ENCODE measurements at places on chromosomes 5 and 9. TPM values are rescaled to one million over a fixed set of nuclear protein-coding genes. Genes with fewer than 3 reads are reported as not detected.

The C9orf153 gene
- 0.41 TPM for total RNA-seq

The TTC39B gene
- 8.9 TPM for total RNA-seq

DNA sequence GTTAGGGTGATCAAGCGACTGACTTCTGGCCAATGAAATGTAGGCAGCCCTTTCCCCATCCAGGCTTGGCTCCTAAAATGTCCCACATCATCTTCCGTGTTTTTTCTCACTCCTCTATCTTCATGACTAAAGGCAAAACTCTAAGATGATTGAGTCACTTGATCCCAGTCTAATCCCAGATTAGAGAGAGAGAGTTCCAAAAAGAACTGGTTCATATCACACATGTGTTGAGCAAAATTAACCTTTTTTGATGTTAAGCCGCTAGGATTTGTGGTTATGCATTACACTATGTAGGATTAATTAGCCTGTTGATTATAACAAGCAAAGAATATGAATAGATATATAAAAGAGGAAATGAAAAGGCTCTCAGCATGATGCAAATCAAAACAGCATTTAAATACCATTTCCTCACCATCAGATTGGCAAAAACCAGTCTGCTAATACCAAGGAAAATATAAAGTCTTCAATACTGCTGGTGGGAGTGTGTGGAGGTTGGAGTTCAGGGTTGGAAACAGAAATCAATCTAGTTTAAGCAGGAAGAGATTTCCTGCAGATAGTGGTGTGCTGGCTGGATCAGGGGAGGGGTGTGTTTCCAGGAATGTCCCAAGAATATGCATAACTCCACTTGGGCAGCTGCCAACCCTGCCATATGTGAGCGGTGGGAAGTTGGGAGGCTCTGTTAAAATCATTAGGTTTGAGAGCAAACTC, 187.6 kb upstream of the S1PR3 start:
- no peak overlapping the region for H3K27ac ChIP-seq
- no peak for DNase-seq
- H3K27me3 ChIP-seq, result peaks cover 27% of the 10 kb centered on the region
- H3K36me3 ChIP-seq, result no peaks in the 10 kb centered on the region

DNA sequence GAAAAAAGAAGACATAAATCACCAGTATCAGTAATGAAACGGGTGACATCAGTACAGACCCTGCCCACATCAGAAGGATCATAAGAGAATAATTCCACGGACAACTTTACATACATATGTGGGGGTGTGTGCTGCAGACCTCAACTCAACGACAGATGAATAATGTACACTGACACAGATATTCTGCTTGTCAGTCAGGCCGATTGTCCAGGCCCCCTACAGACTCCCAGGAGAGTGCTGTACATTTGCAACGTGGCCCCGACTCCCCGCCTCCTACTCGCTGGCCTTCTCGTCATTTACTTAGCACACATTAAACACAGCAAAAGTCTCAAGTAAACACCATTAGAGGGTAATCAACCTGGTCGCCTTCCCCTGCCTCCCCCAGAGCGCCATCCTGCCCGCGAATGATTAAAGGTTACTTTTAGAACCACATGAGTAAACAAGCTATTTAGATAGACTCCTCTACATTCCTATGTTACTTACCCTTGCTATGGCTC, 3.5 kb upstream of the TMED9 start:
- H3K27ac ChIP-seq, result no peak overlapping the region
- no peak overlapping the region for H3K4me3 ChIP-seq
- peaks cover 16% of the 10 kb centered on the region for H3K4me1 ChIP-seq
- H3K27me3 ChIP-seq, result peaks cover 31% of the 10 kb centered on the region
- H3K36me3 ChIP-seq, result peaks cover 15% of the 10 kb centered on the region

DNA sequence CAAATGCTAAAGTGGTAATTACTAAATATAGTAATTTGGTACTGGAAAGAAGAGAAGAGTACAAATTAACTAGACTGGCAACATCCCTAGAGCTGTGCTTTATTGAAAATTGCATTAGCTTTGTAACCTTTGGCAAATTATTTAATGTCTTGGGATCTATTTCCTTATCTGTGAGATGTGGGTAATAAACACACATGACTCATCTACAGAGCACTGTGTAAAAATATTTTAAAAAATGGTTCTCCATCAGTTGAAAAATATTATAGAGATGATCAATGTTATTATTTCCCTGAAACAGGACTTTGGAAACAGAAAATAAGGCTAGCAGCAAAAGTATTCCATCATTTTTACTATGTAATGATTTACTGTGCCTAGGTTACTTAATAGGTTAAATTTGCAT, 1698.8 kb upstream of the CDH9 start:
- no peaks in the 10 kb centered on the region for H3K4me1 ChIP-seq
- no peak for DNase-seq
- no peak overlapping the region for H3K27ac ChIP-seq
- H3K27me3 ChIP-seq, result no peaks in the 10 kb centered on the region
- no peak overlapping the region for H3K4me3 ChIP-seq
- H3K36me3 ChIP-seq, result no peaks in the 10 kb centered on the region

DNA sequence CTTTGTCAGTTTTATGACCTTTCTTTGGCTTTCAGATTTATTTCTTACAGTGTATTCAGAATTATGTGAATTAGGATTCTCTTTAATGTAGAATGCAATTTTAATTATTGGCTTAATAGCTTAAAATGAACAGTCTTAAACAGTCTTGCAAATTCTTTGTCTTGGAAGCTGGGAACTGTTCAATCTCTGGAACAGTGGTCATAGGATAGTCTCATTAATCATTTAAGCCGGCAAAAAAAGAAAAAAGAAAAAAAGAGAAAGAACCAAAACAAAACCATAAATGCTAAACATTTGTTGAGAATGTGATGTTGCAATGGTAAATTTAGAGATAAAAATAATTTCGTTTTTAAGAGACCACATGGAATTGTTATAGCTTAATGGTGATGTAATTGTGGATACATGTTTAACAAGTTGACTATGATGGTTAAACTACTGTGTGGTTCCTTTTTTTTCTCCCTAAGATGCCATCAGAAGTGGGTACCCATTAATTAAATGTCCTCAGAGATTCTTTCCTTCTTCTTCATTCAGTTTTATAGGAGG, 61.6 kb downstream of the NNT start:
- no peak overlapping the region for H3K4me3 ChIP-seq
- no peaks in the 10 kb centered on the region for H3K4me1 ChIP-seq
- peaks cover 77% of the 10 kb centered on the region for H3K36me3 ChIP-seq
- no peak overlapping the region for H3K27ac ChIP-seq
- DNase-seq, result no peak

GRCh38 chr9:109179801-109180523, 12.9 kb upstream of the FRRS1L start:
- H3K27ac ChIP-seq, result no peak overlapping the region
- peaks cover 15% of the 10 kb centered on the region for H3K27me3 ChIP-seq
- no peak overlapping the region for H3K4me3 ChIP-seq

- no peak for DNase-seq
- H3K27ac ChIP-seq, result no peak overlapping the region
- H3K36me3 ChIP-seq, result no peaks in the 10 kb centered on the region
- no peaks in the 10 kb centered on the region for H3K4me1 ChIP-seq
These were observed 989.8 kb downstream of the TLE1 start for GRCh38 chr9:80699511-80699998.

- no peaks in the 10 kb centered on the region for H3K27me3 ChIP-seq
- no peak for DNase-seq
- H3K4me3 ChIP-seq, result no peak overlapping the region
These were observed 7.6 kb downstream of the C9orf72 start for GRCh38 chr9:27565696-27566095.

- H3K36me3 ChIP-seq, result no peaks in the 10 kb centered on the region
- no peaks in the 10 kb centered on the region for H3K4me1 ChIP-seq
- no peak overlapping the region for H3K4me3 ChIP-seq
- no peaks in the 10 kb centered on the region for H3K27me3 ChIP-seq
These were observed 287.2 kb upstream of the ZNF608 start for GRCh38 chr5:125033602-125034001.

GRCh38 chr5:100313657-100314056, 221.5 kb upstream of the FAM174A start:
- H3K36me3 ChIP-seq, result no peaks in the 10 kb centered on the region
- no peak for DNase-seq
- H3K27me3 ChIP-seq, result no peaks in the 10 kb centered on the region
- no peaks in the 10 kb centered on the region for H3K4me1 ChIP-seq

- no peaks in the 10 kb centered on the region for H3K27me3 ChIP-seq
- H3K27ac ChIP-seq, result peak overlapping the region; percentile 91
- no peak for DNase-seq
These were observed 9.2 kb upstream of the ERAP1 start for GRCh38 chr5:96816991-96817390.

- H3K27me3 ChIP-seq, result no peaks in the 10 kb centered on the region
- H3K4me3 ChIP-seq, result no peak overlapping the region
- no peak overlapping the region for H3K27ac ChIP-seq
- DNase-seq, result no peak
- no peaks in the 10 kb centered on the region for H3K4me1 ChIP-seq
These were observed 579.3 kb upstream of the RGMB start for GRCh38 chr5:98193921-98194760.

DNA sequence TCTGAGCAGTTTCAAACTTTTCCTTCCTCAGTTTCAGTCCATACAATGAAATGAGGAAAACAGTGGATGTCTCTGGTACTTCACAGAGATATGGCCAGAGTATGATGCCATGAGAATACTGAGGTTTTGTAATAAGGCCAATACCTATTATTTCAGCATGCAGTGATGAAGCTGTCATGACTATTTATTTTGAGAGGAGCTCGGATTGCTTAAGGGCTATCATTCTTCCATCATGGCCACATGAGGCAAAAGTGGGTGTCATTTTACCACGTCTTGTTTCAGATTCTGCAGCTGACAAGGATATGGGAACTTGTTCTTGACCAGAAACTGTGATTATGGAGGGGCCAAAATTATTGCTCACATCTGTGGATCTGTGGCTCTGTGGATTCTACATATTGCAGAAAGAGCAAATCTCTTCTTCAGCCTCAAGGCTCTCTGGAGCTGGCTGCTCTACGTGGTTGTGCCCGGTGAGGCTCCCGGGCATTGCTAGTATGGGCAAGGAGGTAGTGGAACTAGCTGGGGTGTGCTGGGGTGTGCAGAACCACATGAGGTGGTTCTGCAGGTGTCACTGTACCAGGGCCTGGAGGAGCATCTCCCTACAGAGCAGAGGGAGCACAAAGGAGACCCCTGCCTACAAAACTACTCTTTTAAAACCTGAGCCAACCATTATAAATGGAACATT, 180.3 kb downstream of the SEMA6A start:
- H3K27ac ChIP-seq, result no peak overlapping the region
- no peak for DNase-seq
- H3K4me1 ChIP-seq, result no peaks in the 10 kb centered on the region
- no peak overlapping the region for H3K4me3 ChIP-seq
- no peaks in the 10 kb centered on the region for H3K27me3 ChIP-seq
